Activated CD4-positive, CD25-positive, alpha-beta regulatory T cell treated with anti-CD3 and anti-CD28 coated beads, Interleukin-2, amount 50 U/mL, for 16 hours (primary cell): ENCODE measurements at places on chromosomes 4 and X.

DNA sequence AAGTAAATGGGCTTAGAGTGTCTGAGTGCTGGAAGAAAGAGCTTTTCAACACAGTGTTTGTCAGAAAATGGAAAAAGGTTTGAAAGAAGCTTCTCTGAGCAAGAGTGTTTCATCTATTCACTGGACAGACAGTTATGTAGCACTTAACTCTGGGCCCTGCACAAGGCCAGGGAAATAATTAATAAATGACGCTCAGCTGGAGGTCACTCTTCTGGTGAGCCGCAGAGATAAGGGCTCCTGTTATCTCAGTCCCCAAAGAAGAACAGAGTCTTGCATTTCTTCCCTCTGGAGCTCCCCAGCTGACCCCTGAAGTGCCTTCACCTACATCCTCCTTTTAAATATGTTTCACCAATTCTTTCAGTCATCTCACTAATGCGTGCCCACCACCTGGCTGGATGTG lies 90.4 kb downstream of the SLC16A2 start:
- no peak for DNase-seq

- no peak for DNase-seq
Measured at GRCh38 chr4:134691915-134692314, 490.3 kb upstream of the PABPC4L start.

GRCh38 chr4:161457311-161457710 lies 706.5 kb downstream of the FSTL5 start:
- DNase-seq = no peak

- DNase-seq = no peak
Measured at GRCh38 chrX:39519566-39520301, 578.0 kb downstream of the BCOR start.

DNA sequence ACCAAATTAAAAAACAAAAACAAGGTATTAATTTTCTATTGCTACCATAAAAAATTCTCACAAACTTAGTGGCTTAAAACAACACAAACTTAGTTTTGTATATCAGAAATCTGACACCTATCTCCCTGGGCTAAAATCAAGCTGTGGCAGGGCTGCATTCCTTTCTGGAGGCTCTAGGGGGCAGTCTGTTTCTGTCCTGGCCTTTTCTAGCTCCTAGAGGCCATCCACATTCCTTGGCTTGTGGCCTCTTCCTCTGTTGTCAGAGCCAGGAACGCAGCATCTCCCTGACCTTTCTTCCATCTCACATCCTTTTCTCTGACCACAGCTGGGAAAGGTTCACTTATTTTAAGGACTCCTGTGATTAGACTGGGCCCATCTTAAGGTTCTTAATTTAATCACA lies 38.9 kb upstream of the TLR2 start:
- DNase-seq = no peak

GRCh38 chrX:154750301-154751202 lies at the start of gene GAB3:
Gene GAB3 (minus strand): TSS chrX:154751077. CDS start chrX:154751025, 52 bp downstream.
- no peak for DNase-seq

- no peak for DNase-seq
Measured at GRCh38 chr4:42268824-42269223, 116.4 kb upstream of the BEND4 start.

DNA sequence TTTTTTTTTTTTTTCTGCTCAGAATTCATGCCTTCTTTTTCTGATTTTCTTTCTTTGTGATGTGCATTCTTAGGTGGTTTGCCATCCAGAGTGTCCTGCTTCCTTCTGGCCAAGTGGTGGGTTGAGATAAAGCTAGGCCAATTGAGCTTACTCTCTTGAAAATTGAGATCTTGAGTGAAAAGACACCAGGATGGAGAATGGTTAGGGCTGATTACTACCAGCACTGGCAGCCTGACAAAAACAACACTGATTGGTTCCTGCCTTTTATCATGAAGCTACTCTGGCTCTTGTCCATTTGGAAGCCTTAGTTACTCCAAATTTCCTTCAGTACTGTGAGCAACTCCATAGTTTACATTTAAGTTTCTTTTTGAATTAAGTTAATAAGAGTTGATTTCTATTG lies 404.0 kb downstream of the PPARGC1A start:
- no peak for DNase-seq

DNA sequence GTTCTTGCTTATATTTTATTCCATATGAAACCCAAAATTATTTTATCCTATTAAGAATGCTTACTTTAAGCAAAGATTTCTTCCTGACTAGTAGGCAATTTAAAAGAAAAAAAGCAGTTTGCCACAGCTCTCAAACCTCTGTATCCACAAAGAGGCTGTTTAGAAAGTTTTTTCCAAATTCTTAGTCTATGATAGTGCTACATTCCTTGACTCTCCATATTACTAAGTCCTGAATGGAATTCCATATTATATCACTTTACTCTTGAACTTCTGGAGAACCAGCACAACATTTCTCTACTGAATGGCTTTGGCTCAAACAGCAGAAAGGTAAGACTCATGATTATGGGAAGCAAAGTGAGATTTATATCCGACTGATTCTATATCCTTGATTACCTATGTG lies 8.3 kb downstream of the SLC10A6 start:
- DNase-seq = no peak

DNA sequence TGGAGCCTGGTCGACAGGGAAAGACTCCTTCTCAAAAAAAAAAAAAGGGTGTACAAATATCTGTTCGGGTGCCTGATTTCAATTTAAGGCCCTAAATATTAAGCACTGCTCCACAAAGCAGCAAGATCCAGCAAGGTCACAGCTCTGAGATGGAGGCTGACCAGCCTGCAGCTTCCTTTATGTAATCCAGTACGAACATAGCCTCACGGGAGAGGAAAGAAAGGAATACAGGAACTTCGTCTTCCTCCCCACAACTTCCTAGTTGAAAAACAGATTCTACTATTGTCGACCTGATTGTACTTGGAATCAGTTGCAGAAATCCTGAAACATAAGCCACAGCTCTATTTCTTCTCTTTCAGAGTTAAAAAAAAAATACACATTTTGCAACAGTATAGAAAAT lies 53.5 kb upstream of the TBC1D9 start:
- no peak for DNase-seq

DNA sequence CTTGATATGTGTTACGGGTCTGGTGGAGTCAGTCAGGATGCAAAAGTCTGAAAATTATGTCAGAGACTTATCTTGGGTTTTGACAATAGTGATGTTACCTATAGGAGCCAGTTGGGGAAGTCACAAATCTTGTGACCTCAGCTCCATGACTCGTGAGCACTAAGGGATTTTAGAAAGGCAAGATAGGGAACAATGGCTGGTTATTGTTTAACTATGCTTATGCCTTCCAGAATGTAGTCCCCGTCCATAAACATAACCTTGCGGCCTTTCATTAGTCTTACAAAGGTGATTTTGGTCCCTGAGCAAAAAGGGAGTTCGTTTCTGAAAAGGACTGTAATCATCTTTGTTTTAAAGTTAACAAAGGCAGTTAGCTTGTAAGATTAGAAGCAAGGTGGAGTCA lies 23.9 kb upstream of the GATB start:
- DNase-seq = no peak

- no peak for DNase-seq
Measured at GRCh38 chrX:44931441-44931973, 58.5 kb downstream of the KDM6A start.

- DNase-seq = no peak
Measured at GRCh38 chrX:108641589-108642272, 94.6 kb downstream of the IRS4 start.

- DNase-seq = no peak
Measured at GRCh38 chr4:96598465-96598864, 758.6 kb downstream of the PDHA2 start.

- no peak for DNase-seq
Measured at GRCh38 chr4:40308528-40309122, 26.5 kb upstream of the CHRNA9 start.

DNA sequence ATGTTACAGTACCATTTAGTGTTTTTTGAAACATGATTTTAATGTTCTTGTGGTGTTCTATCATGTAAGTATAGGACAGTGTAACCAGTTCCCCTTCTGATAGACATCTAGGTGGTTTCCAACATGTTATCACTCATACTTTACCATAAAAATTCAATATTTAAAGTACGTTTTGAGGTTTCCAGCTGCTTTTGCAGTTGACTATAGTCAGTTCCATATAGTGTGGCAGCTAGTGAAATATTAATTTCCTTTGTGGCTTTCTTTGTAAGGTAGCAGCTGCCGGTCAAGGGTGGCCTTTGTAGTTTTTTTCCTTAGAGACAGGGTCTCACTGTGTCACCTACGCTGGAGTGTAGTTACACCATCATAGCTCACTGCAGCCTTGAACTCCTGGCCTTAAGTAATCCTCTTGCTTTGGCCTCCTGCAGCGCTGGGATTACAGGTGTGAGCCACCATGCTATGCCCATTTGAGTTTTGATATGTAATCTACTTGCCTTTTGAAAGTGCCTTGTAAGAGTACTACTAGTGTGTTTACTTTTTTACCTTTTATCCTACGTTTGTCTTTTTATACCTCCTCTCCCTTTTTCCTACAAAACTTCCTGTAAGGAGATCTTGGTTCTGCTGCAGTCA lies 63.0 kb downstream of the ARHGAP10 start:
- no peak for DNase-seq

GRCh38 chr4:186689476-186689875 lies 34.2 kb downstream of the FAT1 start:
- DNase-seq = no peak

- no peak for DNase-seq
Measured at GRCh38 chrX:121160987-121161386, 113.6 kb downstream of the GLUD2 start.

DNA sequence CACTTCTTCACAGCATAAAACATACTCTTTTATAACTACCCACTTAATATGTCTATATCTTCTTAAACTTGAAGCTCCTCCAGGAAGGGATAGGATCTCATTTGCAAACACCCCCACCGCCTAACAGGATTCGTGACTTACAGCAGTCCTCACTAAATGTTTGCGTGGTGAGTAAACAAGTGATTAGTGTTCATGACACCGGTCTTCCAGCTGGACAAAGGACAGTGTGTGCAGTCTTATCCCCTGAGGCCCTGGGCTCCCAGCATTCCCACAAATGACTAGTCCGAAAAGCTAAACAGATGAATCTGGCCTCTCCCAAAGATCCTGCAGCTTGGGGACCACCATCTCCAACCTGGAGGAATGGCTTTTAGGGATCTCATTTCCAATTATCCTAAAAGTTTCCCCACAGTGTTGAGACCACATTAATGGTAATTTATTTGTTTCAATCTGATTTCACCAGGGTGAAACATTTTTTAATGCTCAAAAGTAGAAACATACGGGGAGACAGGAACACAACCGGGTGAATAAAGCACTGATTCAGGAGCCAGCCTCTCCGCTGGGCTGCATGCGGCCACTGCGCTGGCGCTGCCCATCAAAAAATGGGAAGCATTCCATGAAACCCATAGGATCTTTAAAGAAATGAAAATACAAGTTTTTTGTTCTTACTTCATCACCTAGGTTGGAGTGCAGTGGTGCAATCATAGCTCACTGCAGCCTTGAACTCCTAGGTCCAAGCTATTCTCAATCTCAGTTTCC lies 69.2 kb downstream of the HADH start:
- DNase-seq = no peak

DNA sequence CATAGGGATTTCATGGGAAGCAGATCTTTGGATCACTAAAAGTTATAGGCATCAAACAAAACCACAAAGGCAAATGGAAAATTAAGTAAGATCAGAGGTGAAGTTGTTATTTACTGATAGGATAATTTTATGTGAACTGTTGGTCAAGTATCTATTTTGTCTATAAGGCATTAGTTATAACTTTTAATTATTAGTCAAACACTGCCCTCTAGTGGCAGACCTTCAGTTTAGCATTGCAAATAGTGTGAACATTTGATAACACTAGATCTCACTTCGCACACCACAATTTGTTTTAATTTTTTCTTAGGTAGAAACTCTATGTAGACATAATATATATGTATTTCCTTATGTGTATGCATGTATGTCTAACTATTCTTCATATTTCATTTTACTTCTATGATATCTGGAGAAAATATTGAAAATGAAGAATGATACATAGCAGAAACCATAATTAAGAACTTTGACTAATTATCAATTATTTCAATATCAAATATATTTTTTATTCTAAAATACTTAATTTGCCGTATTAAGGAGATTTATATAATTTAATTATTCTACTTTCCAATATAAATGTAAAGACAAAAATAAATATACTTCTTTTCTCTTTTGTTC lies 214.5 kb upstream of the TACR3 start:
- no peak for DNase-seq

DNA sequence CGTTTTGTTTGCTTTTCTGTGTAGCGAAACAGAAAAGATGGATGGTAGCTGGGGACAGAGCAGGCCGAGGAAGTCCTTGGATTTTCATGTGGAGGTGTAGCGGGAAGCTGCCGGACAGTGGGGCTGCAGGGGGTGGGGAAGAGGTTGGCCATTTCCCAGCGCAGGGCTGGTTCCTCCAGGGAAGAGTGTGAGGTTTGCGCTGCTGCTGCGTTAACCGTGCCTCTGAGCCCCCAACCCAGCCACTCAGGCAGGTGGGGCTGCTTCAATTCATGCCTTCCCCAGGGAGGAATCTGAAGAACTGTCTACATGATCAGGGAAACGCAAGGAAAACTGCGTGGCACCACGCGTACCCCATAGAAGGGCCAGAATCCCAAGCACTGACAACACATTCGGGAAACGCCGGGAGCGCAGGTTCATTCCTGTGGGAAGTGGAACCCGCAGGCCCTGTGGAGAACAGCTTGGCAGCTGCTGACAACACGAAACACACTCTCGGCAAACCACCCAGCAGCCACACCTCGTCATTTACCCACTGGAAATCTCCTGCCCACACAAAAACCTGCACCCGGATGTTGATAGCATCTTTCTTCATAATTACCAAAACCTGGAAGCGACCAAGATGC lies 57.7 kb downstream of the PCGF3 start:
- DNase-seq = no peak

DNA sequence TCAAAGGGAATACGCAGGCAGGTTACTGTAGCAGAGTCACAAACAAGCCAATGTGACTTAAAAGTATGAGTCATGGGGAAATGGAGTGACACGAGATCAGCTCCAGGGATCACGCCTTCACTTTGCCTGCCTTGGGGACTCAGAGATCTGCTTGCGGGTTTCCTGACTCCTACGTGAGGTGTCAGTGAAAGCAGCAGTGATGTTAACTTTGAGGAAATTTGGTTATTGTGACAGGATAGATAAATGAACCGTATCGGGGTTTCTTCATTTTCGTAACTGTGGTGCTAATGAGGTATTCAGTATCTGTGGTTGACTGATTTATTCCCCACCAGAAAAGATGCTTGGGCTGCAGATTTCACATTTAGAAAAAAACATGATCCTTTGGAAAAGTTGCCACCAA lies 383.3 kb upstream of the ZFP42 start:
- DNase-seq = no peak
